ENCODE measurements at places on chromosomes 4 and X.

DNA sequence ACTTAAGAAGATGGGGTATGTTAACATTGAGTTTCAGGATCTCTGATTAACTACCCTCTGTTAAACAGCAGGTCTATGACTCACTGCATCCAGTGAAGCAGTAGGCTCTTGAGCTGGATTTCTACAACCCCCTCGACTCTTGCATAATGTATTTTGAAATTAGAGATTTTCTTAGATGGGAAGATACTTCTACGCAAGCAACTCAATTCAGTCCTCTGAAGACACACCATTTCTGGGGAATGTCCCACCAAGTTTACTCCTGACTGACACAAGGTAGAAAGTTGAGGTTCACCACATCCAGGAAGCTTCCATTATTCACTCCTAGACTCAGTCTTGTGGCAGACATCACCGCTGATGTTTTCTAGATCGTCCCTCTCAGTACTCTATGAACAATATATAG is 12.9 kb downstream of the PALLD start:
- DNase-seq = no peak

DNA sequence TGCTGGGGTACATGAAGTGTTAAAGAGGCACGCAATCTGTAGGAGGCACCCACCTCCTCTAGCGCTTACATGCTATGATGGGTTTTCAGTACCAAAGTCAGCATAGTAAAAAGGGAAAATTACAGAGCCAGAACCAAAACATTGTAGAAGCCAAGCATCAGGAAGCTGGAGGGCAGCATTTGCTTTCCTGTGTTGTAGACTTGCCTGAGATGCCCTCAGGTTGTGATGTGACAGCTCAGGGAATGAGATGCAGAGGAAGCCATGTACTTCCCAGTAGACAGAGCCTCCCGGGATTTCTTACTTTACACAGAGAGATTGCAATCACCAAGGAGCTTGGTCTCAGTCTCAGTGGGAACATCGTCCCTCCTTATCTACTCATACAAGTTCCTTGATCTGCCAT is 161.5 kb downstream of the ARAP2 start:
- no peak for DNase-seq

DNA sequence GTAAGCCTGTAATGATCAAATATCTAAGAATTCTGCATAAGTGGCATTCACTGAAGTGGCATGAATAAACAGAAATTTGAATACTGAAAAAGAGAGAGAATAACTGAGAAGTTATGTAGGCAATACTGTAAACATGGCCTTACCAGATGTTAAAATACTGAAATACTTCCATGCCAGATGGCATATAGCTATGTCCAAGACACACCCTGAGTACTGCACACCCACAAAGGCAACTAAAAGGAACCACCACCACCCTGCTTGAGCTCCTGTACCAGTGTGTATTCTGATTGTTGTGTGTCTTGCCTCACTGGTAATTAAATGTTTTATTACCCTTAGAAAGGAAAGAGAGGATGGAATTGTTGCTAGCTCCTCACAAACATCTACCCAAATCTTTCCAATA is 192.1 kb downstream of the ADAMTS3 start:
- no peak for DNase-seq

DNA sequence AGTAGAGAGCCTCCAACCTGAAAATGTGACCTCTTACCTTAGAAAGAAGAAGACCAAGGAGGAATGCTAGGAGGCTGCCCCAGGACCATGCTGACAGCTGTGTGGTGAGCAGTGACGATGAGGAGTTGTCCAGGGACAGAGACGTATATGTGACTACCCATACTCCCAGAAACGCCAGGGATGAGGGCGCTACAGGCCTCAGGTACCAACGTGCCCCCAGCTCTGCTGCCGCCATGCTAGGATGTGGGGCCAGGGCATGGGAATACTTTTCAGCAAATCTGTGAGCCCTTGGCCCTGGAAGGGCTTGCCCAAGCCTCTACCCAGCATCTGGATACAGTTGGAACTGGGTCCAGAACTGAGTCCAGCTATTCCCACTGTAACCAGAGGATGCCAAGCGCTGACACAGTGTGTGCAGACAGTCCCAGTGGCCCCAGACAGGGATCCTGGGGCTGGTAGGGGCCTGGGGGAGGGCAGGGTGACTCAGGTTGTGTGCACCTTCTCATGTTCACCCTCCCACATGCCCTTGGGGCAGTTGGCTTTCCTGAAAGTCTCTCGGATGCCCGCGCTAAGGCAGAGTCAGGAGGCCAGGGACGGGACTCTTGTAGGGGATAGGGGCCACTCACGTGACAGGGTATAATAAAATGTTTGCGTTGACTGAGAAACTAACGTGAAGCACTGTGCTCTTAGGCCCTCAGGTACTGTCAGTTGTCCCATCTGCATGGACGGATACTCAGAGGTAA is 23.9 kb upstream of the FAM193A start:
- DNase-seq = no peak

DNA sequence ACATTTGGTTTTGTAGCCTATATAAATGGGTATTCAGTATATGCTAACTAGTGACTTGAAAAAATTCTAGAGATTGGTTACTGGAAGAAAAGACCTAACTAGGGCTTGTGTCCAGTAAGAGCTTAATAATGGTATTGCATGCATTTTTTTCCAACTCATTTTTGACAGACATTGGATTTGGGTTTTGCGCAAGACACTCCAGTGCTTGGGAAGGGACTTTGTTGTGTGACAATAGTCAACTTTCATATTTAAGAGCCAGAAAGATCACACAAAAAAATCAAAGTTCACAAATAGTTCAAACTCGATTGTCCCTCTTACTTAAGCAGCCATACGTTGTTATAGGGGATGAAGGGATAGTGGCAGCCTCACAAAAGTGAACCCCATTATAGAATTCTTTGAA is 1.2 kb upstream of the HSD17B11 start:
- DNase-seq = no peak

- peak; percentile 24 for DNase-seq
Measured at GRCh38 chr4:7070729-7071511, 3.1 kb upstream of the GRPEL1 start.

- no peak for DNase-seq
Measured at GRCh38 chr4:87865960-87866598, 33.3 kb downstream of the MEPE start.

DNA sequence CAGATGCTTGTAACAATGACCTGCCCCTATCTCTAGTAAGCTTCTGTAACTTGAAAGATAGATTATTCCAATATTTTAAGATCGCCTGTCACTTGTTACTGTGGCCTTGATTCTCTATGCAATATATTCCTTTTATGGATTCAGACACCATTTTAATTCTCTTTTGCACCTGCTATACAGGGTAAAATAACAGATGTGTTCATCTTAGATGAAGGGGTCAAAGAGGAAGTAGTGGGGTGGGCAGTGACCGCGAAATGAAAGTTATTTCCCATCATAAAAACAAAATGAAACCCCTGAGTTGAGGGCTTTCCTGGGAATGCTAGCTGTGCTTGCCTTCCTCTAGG is 175.9 kb downstream of the TSPAN5 start:
- no peak for DNase-seq

DNA sequence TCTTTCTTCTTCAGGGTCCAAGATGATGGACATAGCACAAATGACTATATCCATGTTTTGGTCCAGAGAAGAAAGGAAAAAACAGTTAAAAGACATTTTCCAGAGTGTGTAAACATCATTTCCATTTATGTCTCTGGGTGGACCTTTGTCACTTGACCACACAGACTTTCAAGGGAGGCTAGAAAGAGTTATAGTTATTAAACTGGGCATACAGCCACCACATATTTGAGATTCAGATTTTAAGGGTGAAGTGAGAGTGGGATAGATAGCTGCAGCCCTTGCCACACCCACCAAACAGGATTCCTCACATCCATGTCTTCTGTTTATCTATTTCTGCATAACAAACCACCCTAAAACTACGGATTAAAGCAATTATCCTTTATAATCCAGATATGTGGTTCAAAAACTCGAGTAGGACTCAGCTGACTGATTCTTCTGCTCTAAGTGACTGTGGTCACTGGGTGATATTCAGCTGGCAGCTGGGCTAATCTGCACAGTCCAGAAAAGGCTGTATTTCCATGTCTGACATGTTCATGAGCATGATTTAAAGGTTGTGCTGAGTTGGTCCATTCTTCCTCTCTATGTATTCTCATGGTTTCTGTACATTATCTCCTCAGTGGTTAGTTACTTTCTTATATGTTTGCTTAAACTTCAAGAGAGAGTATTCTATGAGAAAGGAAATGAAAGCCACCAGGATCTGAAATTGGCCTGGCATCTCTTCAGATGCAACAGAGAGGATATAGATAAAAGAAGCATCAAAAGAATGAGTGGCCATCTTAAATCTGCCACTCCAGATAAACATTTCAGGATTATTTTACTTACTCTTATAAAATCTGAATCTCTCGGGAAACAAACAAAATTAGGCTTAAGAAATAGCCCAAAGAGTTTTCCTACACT is 459.8 kb upstream of the CTSO start:
- DNase-seq = no peak

- no peak for DNase-seq
Measured at GRCh38 chr4:17115583-17115982, 217.1 kb upstream of the LDB2 start.

DNA sequence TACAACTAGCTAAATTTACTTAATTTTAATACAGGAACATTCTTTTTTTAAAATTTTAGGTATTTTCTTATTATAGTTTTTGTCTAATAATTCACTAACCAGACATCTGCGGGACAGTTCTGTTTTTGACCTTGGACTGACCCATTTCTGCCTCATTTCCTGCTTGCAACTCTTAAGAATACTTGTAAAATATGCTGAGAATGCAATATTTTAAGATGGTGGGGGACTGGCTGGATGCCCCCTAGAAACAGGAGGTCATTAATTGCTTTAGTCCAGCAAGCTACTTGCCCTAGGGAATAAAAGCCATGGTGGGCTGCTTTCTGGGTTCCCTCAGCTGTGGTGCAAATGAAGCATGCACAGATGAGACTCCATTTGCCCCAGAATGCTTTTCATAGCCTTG is 2348.4 kb downstream of the PCDH7 start:
- DNase-seq = no peak

- DNase-seq = no peak
Measured at GRCh38 chr4:146333187-146333894, 119.0 kb downstream of the REELD1 start.

GRCh38 chr4:4930677-4931076 is 71.2 kb downstream of the MSX1 start:
- no peak for DNase-seq

DNA sequence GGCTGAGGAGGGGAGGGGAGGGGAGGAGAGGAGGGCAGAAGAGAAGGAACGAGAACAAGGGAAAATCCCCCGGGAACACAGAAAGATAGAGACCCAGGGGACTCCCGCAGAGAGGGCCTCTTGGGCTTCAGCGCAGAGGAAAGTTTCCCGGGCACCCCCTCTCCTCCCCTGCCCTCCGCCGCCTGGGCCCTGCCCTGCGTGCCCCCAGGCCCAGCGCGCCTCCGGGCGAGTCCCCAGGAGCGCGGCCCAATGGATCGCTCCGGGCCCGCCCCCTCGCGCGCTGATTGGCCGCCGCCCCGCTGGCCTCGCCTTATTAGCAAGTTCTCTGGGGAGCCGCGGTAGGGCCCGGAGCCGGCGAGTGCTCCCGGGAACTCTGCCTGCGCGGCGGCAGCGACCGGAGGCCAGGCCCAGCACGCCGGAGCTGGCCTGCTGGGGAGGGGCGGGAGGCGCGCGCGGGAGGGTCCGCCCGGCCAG is at the start of gene MSX1:
Gene MSX1, plus strand, starts transcription at position 341 of the 474 bp plus-strand sequence. CDS start 235 bp downstream, outside the sequence.
- peak; percentile 78 for DNase-seq

GRCh38 chrX:78945186-78945912 is at the start of gene P2RY10:
Gene P2RY10, plus strand, starts transcription at chrX:78945391. Its CDS starts 15,130 bp downstream, at chrX:78960521.
- DNase-seq = no peak

- no peak for DNase-seq
Measured at GRCh38 chr4:143025081-143025704, 159.5 kb upstream of the USP38 start.

GRCh38 chrX:154408659-154409221 is 314 bp downstream of the DNASE1L1 start:
- no peak for DNase-seq

- DNase-seq = no peak
Measured at GRCh38 chr4:1241936-1242505, 6.9 kb downstream of the CTBP1 start.

DNA sequence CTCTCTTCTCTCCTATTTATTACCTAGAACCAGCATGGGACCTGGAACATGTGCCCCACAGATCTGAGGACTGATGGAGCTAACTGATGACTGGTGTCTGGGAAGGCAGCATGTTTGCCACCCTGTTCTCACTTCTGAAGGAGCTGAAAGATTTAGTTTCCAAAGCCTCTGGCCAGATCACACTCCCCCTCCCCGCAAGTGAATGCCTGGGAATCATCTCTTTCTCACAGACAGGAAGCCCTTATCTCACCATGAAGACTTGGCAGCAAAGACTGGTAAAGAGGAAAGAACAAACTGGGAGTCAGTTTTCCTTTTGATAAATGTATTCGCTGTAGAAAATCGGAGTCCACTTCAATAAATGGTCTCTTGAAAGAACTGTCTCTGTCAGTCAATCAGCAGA is 21.0 kb upstream of the PCYT1B start:
- DNase-seq = no peak

GRCh38 chr4:94214703-94215319 is 7.1 kb downstream of the SMARCAD1 start:
- no peak for DNase-seq

- DNase-seq = no peak
Measured at GRCh38 chrX:11111947-11112346, 815 bp downstream of the HCCS start.

DNA sequence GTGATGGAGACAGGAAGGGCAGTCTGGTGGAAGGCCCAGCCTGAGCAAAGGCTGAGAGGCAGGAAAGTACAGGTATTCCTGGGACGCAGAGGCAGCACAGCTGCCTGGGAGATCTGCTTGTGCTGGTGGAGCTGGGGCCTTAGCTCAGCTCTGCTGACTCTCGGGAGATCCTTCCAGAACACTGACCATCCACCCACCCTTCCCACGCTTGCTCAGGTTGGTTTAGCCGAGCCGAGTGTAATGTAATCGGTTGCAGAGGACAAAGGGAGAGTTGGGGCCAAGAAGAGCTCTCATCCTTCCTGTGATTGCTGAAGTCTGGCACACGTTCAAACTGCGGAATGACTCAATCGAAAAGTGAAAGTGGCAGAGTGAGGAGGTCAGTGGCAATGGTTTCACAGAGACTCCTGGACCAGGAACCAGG is 43.1 kb upstream of the GPR78 start:
- DNase-seq = no peak

DNA sequence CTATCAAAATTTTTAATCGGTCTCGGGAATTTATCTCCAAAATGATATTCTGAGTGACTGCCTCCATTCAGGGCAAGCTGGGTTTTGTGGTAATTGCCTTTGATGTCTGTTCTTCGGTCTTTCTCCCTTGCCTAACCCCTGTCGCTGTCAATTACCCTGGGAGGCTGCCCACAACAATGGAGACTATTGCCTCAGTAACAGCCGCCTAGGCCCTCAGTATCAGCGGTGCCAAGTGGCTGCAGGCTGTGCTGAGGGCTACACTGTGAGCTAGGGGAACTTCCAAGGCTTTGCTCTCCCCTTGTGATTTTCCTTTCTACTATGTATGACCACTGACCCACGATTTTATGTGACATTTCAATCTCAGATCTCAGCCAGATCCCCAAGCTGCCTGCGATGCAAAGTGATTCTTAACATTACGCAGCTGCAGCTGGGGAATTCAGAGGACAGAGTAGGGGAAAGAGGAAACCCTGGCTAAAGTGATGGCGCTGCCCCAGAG is 36.3 kb upstream of the REST start:
- DNase-seq = peak; percentile 39

- no peak for DNase-seq
Measured at GRCh38 chr4:37651781-37652377, 34.3 kb downstream of the RELL1 start.

GRCh38 chrX:10952619-10953018 is 158.5 kb upstream of the HCCS start:
- no peak for DNase-seq

- peak; percentile 27 for DNase-seq
Measured at GRCh38 chr4:23889814-23890341, at the start of gene PPARGC1A. Gene PPARGC1A, minus strand, starts transcription at chr4:23890047. Its CDS starts 90 bp downstream, at chr4:23889957.

All from NCI-H510A (cell line).